Tongue (tissue), 3 donors: ENCODE measurements at places on chromosomes 2 and 18. TPM values are rescaled to one million over a fixed set of nuclear protein-coding genes. Genes with fewer than 3 reads are reported as not detected.
A peak's percentile ranks its signal among the peaks of the same experiment; 100 is the strongest.

GRCh38 chr2:191790737-191791136 is 56.2 kb downstream of the CAVIN2 start:
- no peak for DNase-seq

DNER gene
- total RNA-seq: 1.3 TPM

- no peak for DNase-seq
Measured at GRCh38 chr2:111239107-111239506, 118.4 kb downstream of the BCL2L11 start.

GNAL gene
- 3.9 TPM for total RNA-seq

EGR4 gene
- not detected for total RNA-seq

LIMS3 gene
- 7.3 TPM for total RNA-seq

RBM44 gene
- total RNA-seq: 4.0 TPM

- DNase-seq: no peak
Measured at GRCh38 chr2:187056416-187057334, 207.7 kb upstream of the ZSWIM2 start.

ASPRV1 gene
- total RNA-seq: 0.62 TPM

- no peak for DNase-seq
Measured at GRCh38 chr2:160596441-160596840, 102.8 kb upstream of the RBMS1 start.

GRCh38 chr18:35236571-35237363 is 4.1 kb upstream of the ZNF397 start:
- DNase-seq: no peak

NIF3L1 gene
- total RNA-seq: 28.3 TPM

- no peak for DNase-seq
Measured at GRCh38 chr2:237685408-237685807, 58.0 kb downstream of the LRRFIP1 start.

DNA sequence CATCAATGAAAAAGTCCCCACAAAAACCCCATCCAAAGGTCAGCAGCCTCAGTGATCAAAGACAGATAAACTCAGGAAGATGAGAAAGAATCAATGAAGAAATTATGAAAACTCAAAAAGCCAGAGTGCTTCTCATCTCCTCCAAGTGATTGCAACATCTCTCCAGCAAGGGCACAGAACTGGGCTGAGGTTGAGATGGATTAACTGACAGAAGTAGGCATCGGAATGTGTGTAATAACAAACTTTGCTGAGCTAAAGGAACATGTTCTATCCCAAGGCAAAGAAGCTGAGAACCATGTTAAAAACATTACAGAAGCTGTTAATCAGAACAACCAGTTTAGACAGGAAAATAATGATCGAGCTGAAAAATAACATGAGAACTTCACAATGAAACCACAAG is 442.8 kb upstream of the SYT4 start:
- no peak for DNase-seq

- no peak for DNase-seq
Measured at GRCh38 chr2:172296267-172297046, 130.9 kb upstream of the ITGA6 start.

DNA sequence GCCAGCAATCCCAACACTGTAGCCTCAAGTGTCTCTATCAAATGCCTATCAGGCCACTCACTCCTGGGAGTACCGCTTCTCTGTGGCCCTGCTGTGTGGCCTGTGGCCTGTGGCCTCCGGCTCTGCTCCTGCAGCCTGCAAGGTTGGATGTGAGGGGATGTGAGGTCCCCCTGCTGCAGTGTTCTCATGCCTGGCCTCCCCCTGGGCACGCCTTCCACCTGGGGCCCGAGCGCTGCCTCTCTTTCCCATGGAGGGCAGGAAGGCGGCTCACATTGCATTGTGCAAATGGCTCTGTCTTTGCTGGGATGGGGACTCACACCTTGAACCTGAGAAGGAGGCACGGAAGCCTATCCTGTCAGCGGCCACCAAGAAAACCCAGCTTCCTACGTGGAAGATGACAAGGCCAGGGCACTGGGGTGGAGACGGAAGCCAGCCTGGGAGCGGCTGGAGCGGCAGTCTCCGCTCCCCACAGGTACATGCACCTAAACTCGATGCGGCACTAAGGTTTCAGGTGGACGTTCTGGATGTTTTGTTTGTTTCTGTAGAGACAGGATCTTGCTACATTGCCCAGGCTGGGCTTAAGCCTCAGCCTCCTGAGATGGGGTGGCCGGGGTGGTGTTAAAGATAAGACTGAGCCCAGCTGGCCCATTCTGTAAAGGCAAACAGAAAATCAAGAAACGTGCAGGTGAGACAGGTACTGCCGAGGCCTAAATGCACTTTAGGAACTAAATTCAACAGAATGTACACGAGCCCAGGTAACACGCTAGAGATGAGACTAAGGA is 140.1 kb downstream of the HDAC4 start:
- no peak for DNase-seq

MYOM1 gene
- 662 TPM for total RNA-seq

GRCh38 chr2:215664847-215665525 is 229.1 kb upstream of the FN1 start:
- DNase-seq: no peak

DNA sequence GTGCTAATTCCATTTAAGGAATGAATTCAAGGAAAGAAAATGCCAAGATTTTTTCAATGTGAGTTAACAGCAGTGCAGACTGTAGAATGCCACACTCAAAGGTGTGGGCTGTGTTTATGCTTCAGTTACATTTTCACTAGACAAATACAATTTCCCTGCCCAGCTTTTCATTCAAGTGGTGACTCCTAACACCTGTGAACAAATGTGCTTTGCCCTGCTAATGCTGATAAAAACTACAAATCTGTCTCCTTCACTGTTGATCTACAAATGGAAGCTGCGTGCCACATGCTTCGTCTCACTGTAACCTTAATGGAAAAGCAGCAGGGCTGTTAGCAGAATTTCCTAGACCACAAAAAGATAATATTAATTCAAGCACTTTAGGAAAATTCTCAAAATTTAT is 19.8 kb upstream of the TCF4 start:
- no peak for DNase-seq

NDC80 gene
- total RNA-seq: 9.4 TPM

- DNase-seq: no peak
Measured at GRCh38 chr2:2638547-2639220, 307.6 kb upstream of the MYT1L start.

GRCh38 chr2:48328942-48329723 is 200.8 kb upstream of the STON1 start:
- DNase-seq: no peak

GRCh38 chr2:116511426-116511825 is 1303.1 kb upstream of the DDX18 start:
- peak; percentile 3 for DNase-seq

DNA sequence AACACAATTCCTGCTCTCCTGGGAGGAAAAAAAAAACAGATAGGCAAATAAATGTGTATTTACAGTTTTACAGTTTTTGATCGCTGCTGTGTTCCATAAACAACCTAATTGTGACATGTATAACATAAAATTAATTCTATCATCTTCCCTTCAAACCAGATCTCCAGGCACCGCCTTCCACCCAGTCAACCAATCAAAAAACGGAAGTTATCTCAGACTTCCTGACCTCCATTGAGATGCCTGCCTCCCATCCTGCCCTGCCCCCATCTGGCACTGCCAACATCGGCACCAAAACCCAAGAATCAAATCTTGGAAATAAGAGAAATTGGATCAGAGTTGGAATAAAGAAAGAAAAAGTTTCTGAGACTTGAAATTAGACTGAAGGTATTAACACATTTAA is 3.1 kb upstream of the RIOK3 start:
- DNase-seq: no peak

- DNase-seq: no peak
Measured at GRCh38 chr2:157984866-157985265, 108.7 kb upstream of the ACVR1 start.

GRCh38 chr2:164624316-164624715 is 3.0 kb upstream of the GRB14 start:
- DNase-seq: no peak

GRCh38 chr2:167144179-167144898 is 256.1 kb downstream of the XIRP2 start:
- DNase-seq: no peak

DNAJC5G gene
- total RNA-seq: not detected
